ENCODE measurements at places on chromosomes 3 and 15. TPM values are rescaled to one million over a fixed set of nuclear protein-coding genes. Genes with fewer than 3 reads are reported as not detected.

DNA sequence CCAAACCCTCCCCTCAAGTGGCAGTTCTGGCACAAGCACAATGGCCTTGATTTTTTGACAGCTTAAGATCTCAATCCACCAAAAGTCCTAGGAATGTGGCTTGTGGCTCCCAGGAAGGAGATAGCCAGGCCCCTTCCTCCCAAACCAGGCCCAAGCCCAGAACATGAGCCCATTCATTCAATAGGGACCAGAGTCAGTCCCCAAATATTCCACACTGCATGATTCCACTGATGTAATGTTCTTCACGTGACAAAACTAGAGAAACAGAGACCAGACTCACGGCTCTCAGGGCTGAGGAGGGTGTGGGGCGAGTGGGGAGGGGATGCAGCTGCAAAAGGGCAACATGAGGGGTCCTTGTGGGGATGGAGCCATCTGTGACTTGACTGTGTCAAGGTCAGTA is 25.5 kb downstream of the ABTB1 start:
- DNase-seq: no peak

GRCh38 chr3:149957361-149958125 is 13.2 kb downstream of the PFN2 start:
- DNase-seq: no peak

Gene FOXB1
- total RNA-seq: not detected

- no peak for DNase-seq
Measured at GRCh38 chr3:26340001-26340400, 282.6 kb upstream of the LRRC3B start.
